Stimulated activated CD8-positive, alpha-beta memory T cell treated with anti-CD3 and anti-CD28 coated beads, Interleukin-15, amount 100 ng/mL, for 48 hours (primary cell): ENCODE measurements at places on chromosomes 2 and 18.

- DNase-seq, result no peak
Measured at GRCh38 chr2:213175673-213176247, 24.3 kb upstream of the IKZF2 start.

DNA sequence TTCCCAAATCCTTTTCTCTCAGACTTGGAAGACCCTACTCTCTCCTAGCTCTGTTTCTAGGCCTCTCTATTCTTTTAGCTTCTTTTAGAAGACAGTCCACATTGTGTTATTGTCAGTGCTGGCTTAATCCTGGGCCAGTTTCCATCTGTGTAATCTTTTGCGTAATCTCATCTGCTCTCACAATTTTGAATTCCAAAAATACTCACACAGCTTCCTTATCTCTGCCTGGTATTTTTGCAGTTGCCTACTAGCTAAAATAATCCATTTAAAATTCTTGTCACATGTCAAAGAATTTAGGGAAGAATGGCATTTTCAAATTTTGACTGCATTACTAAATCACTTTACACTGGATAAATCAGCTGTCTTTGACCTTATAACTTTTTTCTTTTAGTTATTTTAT, 200.6 kb upstream of the MEX3C start:
- no peak for DNase-seq

GRCh38 chr2:16224298-16225045, 284.1 kb downstream of the MYCN start:
- DNase-seq, result no peak

- no peak for DNase-seq
Measured at GRCh38 chr18:23226930-23227725, 91.8 kb downstream of the CABLES1 start.

GRCh38 chr2:239339726-239340601, 60.9 kb downstream of the HDAC4 start:
- peak; percentile 39 for DNase-seq

DNA sequence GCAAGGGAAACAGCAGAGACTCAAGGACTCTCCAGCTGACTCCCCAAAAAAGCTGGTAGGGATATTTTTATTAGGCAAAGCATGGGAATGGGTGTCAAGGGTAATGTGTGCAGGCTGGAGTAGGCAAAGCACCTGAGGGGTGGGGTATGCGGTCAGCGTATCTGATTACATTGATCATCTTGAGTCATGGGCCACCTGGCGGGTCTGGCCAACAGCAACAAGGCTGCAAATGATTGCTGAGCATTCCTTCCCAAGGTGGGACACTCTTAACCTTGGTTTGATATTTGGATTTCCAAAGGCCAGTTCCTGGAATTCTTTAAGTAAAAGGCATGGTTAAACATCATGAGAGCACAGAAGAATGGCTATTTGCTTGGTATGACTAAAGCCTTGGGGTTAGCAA, 32.6 kb upstream of the CCBE1 start:
- no peak for DNase-seq

DNA sequence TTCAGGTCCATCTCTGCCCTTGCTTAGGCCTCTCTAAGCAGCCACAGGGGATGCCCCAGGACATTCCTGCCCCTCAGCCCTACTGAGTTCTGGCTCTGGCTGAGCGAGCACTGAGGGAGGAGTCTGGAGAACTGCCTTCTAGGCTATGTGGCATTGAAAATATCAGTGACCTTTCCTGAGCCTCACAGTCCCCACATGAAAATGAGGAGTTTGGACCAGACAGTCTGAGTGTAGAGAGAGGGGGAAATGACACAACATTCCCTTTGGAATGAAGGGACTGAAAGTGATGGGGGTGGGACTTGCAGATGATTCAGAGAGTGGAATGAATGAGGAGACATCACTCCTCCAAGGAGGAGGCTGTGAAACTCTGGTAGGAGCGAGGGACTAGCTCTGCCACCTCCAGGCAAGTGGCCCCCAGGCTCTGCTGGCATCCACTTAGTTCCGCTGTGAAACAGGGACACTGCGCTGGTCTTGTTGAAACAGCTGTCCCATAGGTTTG, 8.0 kb downstream of the TNS1 start:
- DNase-seq, result no peak

DNA sequence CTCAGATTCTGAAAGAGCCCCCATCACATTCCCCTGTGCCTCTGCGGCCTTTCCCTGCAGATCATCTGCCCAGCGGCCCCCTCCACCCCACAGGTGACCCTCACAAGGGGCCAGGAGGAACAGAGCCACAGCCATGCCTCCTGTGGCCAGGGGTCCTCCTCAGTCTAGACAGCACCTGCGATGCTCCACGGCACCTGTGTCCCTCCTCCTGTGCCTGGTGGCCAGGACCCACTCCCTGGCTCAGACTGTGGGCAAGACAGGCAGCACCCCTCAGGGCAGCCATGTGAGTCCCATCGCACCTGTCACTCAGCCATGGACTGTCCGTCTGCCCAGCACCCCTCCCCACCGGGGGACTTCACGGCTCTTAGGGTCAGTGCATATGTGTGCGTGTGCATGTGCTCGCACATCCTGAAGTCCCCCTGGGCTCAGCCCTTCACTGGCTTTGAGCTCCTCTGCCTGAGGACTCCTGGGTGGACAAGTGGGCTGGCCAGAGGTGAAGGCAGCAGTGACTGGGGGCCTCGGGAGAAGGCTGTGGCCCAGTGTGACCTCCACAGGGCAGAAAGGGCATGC, 237.7 kb downstream of the ATAD2B start:
- no peak for DNase-seq

- no peak for DNase-seq
Measured at GRCh38 chr2:63589148-63589958, 590 bp downstream of the MDH1 start.

DNA sequence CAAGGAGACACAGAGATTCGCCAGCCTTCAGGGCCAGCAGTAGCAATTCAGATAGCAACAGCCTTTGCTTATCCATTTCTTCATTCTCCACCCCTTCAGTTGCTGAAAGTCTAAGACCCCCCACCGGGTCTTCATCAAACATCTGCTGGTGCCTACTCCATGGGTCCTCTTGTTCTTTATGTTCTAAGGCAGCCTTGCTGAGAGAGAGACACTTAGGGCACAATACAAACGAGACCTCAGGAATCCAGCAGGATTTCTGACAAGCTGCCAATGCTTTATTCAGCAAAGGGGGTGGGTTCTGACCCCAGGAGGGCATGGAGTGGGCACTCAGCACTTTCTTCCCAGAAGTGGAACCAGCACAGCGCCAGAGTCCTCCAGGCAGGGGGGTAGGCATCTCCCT, 36.2 kb upstream of the CNGA3 start:
- DNase-seq, result no peak

DNA sequence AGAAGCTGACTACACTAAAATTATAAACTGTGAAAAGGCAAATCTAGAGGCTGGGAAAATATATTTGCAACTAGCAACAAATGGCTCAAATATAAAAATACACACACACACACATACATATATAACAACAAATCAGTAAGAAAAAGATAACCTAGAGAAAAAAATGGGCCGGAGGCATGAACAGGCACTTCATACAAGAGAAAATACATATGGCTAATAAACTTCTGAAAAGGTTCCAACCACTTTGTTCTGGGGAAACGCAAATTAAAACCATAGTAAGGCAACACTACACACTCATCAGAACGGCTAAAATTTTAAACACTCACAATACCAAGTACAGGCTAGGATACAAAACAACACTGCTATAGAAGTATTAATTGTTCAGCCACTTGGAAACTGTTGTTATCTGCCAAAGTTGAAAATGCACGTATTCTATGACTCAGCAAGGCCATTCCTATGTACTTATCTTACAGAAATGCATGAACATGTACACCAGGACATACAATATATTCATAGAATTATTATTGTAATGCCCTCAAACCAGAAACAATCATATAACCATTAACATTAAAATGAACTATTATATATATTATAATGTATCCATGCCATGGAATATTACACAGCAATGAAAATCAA, 15.6 kb downstream of the WDSUB1 start:
- DNase-seq, result no peak

- DNase-seq, result no peak
Measured at GRCh38 chr2:169046440-169047151, 15.5 kb upstream of the ABCB11 start.

DNA sequence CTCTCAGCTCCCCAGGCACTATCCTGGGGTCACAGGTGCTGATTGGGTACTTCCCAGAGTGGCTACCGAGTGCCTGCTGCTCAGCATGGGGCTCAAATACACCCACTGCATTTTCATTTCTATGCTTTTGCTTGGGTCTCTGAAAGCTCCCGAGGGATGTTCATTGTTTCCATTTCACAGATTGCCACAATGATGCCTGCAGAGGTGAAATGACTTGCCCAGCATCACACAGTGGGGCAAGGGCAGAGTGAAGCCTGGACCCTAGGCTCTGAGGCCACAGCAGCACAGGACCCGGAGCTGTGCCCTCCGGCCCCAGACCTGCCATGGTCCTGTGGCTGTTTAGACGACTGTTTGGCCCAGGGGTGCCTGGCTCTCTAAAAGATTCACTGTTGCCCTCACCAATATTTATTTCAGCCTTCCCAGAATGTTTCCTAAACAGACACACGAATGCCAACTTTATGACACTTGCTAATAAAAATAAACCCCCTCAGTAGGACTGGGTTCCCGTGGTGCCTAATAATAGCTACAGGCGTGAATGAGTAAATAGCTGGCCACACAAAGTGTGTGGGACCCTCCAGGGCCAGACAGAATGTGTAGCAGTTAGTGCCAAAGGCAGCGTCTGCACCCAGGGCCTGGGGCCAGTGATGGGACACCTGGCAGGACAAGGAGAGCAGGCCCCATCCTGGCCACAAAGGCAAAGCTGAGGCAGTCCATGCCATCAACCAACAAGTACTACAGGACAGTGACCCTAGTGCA, 11.5 kb upstream of the ST8SIA5 start:
- no peak for DNase-seq

- DNase-seq, result no peak
Measured at GRCh38 chr2:77458216-77458615, 64.0 kb downstream of the LRRTM4 start.

- no peak for DNase-seq
Measured at GRCh38 chr2:60867848-60868247, 13.5 kb upstream of the REL start.

DNA sequence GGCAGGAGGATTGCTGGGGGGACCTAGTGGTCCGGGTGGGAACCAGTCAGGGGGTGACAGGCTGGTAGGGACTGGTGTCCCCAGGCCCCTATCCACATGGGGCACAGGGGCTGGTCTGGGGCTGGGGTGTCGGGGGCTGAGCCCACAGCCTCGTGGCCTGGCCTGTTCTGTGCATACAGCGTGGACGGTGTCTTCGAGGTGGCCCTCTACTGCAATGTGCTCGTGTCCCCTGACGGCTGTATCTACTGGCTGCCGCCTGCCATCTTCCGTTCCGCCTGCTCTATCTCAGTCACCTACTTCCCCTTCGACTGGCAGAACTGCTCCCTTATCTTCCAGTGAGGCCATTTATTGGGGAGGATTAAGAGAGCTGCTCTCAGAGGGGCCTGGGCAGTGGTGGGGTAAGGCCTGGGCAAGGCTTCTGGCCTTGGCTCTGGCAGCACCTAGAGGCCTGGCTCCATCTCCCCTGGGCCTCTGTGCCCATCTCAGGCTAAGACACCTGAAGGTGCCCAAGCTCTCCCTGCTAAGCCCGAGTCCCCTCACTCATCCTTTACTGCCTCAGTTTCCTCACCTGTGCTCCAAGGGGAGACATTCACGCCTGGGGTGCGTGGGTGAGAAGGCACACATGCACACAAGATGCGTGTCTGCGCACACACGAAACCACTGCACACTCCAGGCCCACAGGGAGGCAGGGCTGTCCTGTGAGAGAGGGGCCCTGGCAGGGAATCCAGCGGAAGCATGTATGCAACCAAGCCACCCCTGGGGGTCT, 1.9 kb downstream of the CHRNG start:
- no peak for DNase-seq

DNA sequence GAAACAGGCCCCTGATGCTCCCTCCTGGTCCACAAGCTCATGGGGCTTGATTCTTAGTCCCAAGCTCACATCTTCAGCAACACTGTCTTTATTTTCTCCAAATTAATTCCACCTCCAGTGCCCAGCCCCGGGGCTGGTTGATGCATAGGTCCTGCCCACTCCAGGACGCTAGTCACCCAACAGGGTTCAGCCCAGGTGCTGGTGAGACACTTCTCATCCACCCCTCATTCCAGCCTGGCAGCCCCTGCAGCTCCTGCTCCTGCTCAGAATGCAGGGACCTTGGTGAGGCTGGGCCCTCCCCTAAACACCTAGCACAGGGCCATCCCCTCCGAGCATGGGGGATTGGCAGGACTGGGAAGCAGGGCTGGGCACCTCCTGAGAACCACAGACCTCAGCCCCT, 25.7 kb downstream of the STEAP3 start:
- no peak for DNase-seq

DNA sequence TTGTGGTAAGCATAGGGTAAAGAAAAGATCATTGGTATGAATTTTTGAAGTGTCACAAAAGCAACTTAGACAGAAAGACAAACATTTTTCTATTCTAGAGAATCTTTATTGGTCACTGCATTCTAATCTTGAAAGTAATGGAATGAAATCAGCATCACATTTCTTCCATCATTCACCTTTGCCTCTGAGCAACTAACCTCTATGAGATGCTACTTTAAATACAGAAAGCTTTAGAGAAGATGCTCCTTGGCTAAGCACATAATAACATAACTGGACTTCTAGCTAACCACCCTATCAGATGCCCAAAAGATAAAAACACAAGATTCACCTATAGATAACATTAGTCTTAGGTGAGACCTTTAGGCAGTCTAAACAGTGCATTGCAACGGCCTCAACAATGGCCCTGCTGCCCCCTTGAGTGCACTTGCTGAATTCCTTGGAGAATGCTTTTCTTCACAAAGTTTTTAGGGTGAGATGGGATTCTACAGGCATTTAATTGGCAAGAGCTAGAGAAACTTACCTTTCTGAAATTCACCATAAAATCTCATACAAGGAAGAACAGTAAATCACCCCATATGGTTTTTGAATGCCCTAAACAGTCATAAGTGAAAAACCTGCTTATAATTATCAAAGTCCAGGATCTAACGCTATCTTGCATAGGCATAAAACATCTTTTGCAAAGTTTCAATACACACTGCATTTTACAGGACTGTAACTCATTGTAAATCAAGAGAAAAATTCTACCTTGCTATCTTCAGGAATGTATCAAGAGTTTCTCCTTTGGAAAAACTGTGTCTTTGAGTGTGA, 791.3 kb upstream of the CHAC2 start:
- no peak for DNase-seq
